T47D (cell line): ENCODE measurements at places on chromosomes 16 and 17.
A peak's percentile ranks its signal among the peaks of the same experiment; 100 is the strongest.

DNA sequence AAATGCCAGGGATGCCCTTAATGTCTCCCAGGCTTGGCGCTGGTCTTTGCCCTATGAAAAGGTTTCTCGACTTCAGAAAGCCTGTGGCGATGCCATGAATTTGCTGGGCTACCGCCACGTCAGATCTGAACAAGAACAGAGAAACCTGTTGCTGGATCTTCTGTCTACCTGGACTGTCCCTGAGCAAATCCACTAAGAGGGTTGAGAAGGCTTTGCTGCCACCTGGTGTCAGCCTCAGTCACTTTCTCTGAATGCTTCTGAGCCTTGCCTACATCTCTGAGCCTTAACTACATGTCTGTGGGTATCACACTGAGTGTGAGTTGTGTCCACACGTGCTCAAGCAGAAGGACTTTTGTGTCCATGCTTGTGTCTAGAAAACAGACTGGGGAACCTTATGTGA is 11.4 kb downstream of the CHST4 start:
- DNase-seq: peak; percentile 68

DNA sequence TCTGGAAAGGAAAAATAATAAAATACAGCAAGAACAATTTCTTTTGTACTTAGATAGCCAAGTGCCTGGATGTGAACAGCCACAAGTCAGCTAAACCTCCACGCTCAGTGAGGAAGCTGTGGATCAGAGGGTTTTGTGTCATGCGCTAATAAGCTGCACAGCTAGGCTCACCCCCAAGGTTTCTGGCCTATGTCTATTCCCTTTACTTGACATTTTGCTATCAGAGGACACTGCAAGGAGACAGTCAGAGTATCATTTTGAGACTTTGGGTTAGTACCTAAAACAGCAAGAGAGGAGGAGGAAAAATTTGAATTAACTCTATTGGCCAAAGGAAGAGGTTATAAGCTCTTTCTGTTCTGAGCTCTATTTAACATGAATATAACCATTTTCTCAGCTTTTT is 139.3 kb downstream of the KCNJ2 start:
- DNase-seq: no peak

DNA sequence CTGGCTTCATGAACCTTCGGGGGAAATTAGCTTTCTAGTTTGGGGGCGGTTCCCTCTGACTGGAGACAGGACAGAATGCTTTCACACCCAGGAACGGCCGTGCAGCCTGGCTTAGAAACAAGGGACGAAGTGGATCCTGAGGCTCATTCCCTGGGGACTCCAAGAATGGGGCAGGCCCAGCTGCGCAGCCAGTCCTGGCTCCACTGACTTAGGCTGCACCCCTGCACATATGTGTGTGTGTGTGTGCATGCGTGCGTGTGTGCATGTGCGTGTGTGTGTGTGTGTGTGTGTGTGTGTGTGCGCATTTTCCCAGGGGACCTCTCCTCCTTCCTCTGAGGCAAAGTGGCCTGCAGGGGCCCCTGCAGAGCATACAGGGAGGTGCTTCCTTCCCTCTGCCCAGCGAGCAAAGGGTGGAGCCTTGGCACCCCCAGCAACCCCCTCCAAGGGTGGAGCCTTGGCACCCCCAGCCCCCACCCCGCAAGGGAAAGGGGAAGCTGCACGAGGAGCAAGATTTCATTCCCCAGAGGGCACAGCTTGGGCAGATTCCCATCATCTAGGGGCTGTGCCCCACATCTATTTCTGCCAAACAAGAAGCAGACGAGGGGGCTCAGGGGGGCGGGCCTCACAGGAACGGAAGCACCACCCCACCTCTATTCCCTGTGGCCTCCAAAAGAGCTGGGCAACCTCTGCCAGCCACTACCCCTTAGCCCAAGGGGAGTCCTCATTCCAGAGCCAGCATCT is 97.6 kb upstream of the CBX4 start:
- DNase-seq: no peak

DNA sequence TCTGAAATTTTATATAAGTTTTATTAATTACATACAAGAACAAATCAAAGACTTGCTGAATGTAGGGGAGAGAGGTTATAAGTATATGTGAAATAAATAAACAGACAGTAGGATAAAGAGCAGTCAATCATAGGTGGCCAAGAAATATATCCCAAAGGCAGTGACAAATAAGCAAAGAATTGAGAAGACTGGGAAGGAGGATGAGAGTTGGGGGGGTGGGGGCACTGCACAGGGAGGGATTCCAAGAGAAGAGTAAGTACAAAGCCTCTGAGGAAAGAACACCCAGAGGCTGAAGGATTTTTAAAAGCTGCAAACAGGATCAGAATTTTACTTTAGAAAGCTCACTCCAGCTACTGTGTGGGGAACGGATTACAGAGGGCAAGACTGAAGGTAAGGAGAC is 2.8 kb downstream of the PELP1 start:
- DNase-seq: no peak

DNA sequence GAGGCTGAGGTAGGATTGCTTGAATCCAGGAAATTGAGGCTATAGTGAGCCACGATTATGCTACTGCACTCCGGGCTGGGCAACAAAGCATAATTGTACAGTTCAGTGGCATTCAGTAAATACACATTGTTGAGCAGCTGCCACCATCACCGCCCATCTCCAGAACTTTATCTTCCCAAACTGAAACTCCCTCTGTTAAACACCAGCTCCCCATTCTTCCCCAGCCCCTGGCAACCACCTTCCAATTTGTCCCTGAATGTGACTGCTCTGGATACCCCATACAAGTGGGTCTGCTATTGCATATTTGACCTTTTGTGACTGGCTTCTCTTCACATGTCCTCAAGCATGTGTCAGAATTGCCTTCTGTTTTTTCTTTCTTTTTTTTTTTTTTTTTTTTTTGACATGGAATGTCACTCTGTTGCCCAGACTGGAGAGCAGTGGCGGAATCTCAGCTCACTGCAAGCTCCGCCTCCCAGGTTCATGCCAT is 2.9 kb downstream of the RPL38 start:
- no peak for DNase-seq

- no peak for DNase-seq
Measured at GRCh38 chr17:78342449-78343186, 17.3 kb downstream of the SOCS3 start.

DNA sequence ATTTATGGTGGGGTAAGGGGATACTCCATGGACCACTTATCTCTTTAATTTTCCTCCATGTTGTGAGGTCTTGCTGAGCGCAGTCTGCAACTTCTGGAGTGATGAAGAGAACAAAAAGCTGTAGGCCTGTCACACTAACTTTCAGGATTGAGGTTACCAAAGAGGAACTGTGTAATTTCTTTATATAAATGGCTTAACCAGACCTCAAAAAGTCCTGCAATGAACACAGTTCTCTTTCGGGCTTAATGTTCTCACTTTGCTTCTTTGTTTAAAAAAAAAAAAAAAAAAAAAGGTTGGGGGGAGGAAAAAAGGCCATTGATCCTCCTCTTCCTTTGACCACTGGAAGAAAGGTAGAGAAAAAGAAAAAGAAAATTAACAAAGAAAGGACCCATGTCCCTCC is 86.8 kb upstream of the SOX9 start:
- no peak for DNase-seq

DNA sequence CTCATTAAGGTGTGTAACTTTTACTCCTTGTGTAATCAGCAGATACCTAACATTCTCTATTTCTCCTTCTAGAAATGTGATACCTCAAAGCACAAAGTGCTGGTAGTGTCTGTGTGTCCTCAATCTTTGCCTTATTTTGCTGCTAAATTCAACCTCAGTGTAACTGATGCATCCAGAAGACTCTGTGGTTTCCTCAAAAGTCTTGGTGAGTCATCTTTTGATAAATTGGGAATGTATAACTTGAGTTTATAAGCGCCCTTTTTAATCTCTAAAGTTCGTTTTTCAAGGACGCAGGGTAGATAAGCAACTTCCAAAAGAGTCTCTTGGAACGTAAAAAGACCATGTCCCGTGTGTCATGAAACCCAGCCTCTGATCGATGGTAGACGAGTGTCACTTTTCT is 10.2 kb downstream of the NARF start:
- no peak for DNase-seq

- DNase-seq: no peak
Measured at GRCh38 chr17:12085076-12085949, 64.6 kb downstream of the MAP2K4 start.

DNA sequence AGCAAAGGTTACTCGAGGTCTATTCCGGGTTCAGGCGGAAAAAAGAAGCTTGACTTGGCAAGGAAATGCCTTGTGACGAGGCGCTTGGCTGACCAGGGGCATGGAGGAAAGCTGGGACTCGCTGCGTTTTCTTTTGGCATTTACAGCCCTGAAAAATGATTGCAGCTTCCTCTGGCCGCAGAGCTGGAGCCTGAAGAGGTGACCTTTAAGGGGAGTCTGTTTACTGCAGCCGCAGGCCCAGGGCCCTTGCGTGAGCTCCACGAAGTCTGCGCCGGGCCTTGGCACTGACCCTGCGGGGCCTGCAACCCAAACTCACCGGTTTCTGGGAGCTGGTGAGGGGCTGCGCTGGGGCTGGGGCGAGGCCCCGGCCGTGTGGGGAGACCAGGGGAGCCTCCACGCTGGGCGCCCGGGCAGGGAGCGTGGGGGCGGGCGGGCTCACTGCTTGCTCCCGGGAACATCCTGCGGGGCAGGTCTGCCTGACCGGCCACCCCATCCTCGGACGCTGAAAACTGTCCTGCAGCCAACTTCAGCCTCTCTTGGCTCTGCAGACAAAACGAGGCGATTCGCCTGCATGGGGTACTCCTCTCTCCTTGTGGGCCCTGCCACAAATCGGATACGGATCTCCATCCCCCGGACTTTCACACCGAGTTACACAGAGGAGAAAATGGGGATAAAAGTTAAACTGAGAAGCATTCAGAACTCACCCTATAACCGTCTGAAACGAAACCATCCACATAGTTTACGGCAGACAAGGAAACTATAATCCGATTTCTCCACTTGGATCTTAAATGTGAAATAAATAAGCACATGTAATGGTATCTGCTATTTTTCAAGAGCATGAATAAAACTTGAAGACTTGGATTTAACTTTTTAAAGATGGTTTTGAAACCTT is 206.3 kb upstream of the FOXF1 start:
- no peak for DNase-seq

- DNase-seq: no peak
Measured at GRCh38 chr17:67203818-67204217, 41.2 kb downstream of the HELZ start.

GRCh38 chr17:27065588-27065987 is 228.3 kb upstream of the WSB1 start:
- DNase-seq: no peak

- DNase-seq: no peak
Measured at GRCh38 chr17:76038050-76038449, 10.9 kb upstream of the EVPL start.

DNA sequence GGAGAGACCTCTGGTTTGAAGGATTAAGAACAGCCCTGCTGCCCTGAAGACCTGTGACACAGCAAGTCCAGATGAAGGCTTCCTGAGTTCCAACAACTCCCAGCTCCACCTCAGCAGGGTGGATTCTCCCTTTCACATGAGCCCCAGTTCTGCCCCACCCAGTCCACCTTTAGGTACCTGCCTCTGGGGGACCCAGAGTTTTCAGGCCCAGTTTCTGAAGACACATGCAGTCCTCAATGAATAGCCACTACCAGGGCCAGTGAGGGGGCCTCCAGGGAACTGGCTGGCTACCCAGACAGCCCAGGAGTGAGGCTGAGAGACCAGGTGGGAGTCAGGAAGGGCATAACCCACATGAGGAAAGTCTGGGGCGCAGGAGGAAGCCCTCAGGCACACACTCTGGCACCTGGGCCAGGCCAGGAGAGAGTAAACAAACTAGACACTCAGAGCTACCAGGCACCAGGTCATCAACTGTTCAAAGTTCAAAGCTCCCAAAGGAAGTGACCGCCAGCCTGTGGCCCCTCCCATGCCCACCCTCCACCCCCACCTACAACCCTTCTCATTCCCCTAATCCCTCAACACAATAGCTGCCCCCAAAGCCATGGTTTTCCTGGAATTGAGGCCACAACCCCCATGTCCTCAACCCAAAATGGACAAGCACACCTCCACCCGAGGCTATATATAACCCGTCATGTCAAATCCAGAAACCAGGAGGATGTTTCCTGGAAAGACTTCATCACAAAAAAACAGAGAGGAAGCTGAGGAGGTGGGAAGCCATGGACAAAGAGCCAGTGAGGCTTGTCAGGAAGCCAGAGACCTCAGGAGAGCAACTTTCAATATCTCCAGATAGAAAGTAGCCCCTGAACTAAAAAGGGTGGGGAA is 2.1 kb downstream of the MYO18A start:
- DNase-seq: peak; percentile 70

DNA sequence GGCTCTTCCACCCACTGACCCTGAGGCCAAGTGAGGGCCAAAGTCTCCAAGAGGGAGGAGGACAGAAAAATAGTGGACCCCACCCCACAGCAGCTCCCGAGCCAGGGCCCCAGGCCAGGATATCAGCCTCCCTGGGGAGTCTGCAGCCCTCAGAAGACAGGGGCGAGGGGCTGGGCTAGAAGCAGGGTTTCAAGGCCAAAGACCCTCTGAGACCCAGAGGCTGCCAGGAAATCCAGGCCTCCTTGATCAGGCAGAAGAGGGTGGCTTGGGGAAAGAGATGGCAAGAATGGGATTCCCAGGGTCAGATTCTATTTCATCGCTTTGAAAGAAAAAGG is 156.1 kb downstream of the ZNF423 start:
- DNase-seq: no peak

- no peak for DNase-seq
Measured at GRCh38 chr16:50797456-50797855, 55.6 kb downstream of the CYLD start.

- no peak for DNase-seq
Measured at GRCh38 chr16:89123001-89123830, 29.6 kb downstream of the ACSF3 start.

GRCh38 chr16:77531752-77532151 is 96.9 kb upstream of the ADAMTS18 start:
- DNase-seq: no peak

DNA sequence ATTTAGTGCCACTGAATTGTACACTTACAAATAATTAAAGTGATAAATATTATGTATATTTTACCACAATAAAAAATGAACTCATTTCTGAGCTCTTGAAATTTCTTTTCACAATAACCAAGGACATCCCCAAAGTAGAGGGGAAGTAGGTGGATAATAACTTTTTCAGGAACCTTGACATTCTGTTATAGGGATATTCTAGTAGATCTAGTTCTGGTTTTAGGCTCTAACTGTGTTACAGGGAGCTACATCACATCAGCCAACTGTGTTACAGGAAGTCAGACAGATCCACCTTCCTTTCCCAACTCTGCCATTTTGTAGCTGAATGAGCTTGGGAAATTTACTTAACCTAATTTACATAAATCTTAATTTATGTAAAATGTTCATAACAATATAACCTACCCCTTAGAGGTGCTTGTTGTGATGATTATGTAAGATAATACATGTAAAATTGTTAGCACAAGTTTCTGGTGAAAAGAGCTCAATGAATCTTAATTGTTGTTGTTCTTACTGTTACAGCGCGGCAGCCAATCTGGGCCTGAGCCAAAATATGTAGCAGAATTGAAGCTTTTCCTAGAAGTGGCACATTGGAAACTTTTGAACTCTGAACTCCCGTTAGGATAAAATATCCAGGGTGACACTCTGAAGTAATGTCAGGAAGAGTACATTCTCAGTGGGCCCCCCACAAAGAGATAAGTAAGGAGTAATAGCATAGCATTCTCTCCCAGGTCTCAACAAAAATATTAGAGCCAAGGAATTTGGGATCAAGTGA is 169.8 kb downstream of the AATF start:
- no peak for DNase-seq
